ENCODE measurements at places on chromosomes 1 and 21.

GRCh38 chr21:34189506-34189905 is 116.1 kb downstream of the MRPS6 start:
- no peak for DNase-seq

DNA sequence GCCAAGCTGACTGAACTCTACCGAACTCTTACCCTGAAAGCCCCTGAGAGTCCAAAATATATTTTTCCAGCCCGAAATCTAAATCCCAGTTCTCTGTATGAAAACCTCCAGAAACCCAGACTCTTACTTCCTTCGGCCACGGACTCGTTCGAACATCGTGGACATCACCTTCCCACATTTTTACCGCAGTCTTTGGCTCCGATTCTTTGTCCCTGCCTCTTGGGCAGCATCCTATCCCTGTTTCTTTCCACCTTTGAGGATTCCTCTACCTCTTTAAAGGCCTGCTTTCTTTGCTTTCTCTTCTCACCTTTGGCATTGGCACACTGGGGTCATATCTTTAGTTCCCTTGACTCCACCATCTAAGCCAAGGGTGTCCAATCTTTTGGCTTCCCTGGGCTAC is 932 bp upstream of the USP24 start:
- DNase-seq, result peak; percentile 34

GRCh38 chr21:14886001-14886400 is 178.8 kb downstream of the NRIP1 start:
- no peak for DNase-seq

- DNase-seq, result no peak
Observed at GRCh38 chr1:218112862-218113261, 172.2 kb upstream of the RRP15 start.

DNA sequence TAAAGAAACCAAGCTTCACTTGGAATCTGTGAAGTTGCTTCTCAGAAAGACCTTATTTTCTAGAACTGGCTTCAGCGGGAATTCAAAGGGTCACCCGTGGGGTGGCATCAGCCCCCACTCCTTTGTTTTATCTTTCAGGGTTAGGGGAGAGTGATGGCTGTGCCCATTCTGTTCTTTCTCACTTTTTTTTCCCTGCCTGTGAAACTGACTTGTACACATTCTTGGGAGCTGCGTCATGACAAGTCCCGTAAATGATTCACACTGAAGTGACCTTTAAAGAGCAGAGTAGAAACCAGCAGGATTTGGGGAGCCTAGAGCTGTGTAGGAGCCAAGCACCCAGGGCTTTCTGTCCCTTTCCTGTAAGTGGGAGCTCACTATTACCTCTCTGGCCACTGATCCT is 43.8 kb downstream of the SLC44A3 start:
- no peak for DNase-seq

DNA sequence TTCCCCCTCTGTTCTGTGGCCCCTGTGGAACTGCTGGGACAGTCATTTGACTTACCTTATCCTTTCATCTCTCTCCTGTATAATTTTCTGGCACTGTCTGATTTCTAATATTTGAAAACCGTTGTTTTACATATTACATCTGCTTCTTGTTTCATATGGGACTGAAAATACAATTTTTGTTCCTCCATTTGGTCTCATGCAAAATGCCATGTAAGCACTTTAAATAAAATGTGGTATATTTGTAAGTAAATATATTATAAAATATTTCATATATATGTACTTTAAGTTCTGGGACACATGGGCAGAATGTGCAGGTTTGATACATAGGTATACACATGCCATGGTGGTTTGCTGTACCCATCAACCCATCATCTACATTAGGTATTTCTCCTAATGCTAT is 93.9 kb upstream of the PLPPR5 start:
- DNase-seq, result no peak

DNA sequence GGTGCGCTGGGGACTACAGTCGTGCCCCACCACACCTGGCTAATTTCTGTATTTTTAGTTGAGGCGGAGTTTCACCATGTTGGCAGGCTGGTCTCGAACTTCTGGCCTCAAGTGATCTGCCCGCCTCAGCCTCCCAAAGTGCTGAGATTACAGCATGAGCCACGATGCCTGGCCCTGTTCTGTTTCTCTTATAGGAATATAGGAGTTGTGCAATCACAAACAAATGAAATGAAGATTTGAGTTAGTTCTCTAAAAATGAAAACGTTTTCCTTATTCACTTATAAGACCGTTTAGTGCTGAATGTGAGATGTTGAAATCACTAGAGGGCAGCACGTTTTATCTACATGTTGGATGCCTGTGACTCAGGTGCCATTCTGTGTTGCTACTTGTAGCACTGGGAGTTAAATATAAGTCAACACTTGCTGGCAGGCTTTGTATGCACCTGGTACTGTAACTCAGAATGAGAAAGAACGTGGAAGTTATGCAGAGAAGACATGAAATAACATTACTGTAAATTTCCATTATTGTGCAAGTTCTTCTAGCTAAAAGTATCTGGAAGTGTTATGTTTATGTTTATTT is 45.8 kb downstream of the MIGA1 start:
- peak; percentile 63 for DNase-seq

- DNase-seq, result no peak
Observed at GRCh38 chr1:201625226-201625761, 86.4 kb downstream of the NAV1 start.

DNA sequence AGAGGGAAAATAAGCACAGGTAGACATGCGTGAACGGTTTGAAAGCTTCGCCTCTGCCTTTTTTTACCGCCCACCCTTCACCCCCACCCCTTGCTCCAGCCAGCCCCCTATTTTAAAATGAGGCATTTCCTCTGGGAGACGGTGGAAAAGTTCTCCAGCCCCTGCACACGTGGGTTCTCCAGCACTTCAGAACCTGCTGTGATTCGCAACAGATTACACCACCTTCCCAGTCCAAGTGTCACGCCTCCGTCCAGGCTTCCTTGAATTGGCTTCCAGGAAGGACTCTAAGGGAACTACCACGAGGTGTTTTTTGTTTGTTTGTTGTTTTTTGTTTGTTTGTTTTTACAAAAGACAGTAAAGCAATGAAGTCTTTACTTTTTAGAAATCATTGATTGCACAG is 2.6 kb downstream of the LRRC7 start:
- no peak for DNase-seq

- no peak for DNase-seq
Observed at GRCh38 chr1:115348636-115349035, 10.6 kb upstream of the NGF start.

- DNase-seq, result no peak
Observed at GRCh38 chr21:31279986-31280385, 64.1 kb downstream of the TIAM1 start.

DNA sequence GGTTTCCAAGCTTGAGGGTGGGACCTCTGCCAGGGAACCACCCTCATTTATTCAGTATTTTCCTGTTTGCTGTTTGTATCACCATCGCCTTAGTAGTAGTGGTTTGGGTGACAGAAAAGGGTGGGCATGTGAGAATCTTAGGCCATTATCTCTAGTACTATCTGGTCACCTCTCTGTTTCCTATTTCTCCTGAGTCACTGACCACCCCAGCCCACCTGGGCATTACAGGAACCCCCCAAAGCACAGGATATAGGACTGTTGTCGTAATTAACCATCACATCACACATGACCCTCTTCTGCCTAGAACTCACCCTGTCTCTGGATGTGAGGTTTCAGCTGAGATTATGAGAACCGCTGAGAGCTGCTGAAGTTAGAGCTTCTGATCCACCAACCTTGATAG is 60.4 kb downstream of the IL23R start:
- DNase-seq, result no peak

DNA sequence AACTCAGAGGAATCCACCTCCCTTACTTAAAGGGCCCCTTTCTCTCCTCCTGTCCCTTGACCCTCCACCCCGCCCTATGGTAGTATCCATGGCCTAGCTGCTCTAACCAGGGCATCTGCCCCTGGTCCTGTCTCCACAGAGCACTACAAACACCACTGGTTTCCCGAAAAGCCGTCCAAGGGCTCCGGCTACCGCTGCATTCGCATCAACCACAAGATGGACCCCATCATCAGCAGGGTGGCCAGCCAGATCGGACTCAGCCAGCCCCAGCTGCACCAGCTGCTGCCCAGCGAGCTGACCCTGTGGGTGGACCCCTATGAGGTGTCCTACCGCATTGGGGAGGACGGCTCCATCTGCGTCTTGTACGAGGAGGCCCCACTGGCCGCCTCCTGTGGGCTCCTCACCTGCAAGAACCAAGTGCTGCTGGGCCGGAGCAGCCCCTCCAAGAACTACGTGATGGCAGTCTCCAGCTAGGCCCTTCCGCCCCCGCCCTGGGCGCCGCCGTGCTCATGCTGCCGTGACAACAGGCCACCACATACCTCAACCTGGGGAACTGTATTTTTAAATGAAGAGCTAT is 1.7 kb downstream of the BTG2 start:
- DNase-seq, result no peak

DNA sequence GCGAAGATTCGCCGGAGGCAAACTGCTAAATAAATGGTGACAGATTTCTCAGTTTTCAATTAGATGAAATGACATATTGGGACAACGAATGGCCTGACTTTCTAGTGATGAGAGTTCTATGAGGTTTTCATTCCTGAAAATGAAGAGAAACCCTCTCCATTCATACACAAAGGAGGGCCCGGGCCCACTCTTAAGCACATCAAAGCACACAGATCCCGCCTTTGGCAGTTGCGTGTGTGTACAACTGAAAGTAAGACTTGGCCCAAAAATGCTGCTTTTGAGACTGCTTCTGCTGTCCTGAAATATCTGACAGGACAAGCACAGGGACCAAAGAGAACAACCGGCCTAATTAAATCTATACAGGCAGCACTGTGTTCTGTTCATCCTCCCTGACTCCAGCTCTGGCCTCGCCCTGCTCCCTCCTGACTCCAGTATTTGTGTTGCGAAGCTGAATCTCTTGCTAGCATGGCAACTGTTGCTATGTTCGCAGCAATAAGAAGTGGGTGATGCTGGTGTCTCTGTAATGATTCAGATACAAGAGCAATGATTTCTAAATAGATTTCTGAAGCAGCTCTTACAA is 7.4 kb downstream of the LRRC53 start:
- DNase-seq, result no peak

DNA sequence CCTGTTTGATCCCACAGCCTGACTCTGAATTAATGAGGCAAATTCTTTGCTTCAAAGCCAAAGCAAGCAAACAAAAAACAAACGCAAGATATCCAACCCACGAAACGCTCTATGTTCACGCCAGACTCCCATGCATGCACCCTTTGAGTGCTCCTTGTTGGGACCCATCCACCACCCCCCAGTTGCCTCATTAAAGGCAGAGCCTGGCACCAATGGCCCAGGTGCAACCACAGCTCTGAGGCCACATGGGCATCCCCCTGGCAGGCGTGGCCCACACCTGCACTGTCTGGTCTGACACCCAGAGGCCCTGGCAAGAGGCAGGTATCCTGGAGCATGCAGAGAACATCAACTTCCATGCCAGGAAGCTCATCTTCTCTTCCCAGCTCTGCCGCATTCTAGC is 1.1 kb upstream of the PADI4 start:
- DNase-seq, result no peak

DNA sequence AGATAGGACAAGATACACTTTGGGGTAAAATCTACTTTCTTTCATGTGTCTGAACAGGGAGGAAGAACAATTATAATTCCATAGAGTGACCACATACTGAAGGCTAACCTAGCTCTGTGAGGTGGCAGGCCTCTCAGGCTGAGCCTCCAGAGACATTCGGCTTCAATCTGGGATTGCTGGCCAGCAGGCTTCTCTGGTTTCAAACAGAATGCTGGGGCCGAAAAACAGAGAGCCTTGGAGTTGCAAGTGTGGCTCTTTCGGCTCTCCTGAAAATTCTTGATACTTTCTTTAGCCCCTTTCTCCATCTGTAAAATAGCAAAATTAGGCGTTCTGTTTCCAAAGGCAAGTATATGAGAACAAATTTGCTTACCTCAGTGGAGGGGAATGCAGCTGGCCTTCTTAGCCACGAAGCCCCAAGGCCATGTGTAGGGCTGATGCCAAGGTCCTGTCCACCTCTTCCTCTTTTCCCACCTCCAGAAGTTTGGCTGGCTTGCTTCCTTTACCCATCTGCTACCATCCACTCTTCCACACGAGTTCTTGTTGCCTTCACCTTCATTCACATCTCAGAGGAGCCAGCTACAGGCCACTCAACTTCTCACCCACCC is 30.0 kb upstream of the UBE2U start:
- no peak for DNase-seq

DNA sequence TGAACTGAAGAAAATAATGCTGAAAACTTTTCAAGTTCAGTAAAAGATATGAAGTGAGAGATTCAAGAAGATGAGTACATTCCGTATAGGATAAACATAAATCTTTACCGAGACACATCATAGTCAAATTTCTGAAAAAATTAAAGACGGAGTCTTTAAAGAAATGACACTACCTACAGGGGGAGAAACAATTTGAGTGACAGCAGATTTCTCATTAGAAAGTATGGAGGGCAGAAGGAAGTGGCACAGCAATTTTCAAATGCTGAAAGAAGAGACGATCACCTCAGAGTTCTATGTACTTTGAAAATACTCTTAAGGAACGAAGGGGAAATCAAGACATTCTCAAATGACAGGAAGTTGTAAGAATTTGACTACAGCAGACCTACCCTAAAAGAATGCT is 271.2 kb downstream of the ZP4 start:
- DNase-seq, result no peak

DNA sequence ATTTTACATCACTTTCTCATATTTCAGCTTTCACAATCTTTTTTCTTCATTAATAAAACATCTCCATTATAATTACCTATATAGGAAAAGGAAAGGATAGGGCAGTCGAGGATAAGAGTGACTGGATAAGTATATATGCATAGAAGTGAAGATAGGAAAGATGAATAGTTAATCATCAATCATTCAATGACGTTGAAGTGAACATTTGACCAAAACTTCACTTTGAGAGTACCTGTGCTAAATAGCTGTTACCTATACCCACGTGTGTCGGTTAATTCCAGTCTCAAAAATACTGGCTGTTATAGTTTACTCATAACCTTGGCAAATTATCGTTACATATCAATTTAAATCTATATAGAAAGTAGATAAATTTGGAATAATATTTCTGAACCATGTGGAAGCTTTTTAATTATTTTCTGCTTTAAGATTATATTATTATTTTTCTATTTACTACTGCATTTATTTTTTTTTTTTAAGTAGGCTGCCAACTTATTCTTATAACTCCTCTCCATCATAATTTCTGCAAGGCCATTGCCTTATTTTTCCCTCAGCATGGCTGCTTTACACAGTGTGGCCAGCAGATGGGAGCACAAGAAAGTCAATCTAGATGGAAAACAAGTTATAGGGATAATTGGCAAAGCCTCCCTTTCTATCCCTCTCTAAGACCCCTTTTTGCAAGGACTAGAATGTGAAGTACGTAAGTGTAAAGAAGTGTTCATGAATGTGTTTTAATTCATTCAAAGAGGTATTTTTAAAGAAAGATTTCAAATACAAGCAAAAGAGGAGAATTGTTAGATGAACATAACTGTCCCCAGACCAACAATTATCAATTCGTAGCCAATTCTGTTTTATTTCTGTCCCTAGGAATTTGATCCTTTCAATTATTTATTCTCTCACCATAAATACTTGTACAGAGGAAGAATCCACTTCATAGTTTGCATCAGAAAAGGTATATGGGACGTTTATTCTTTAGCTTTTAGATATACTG is 290.4 kb downstream of the KCNT2 start:
- DNase-seq, result peak; percentile 44

GRCh38 chr1:85318217-85318616 is 41.8 kb upstream of the BCL10 start:
- no peak for DNase-seq

GRCh38 chr1:1298861-1299685 is 8.7 kb downstream of the ACAP3 start:
- DNase-seq, result no peak

- no peak for DNase-seq
Observed at GRCh38 chr1:59391212-59392179, 94.6 kb downstream of the FGGY start.

- DNase-seq, result no peak
Observed at GRCh38 chr1:63330331-63330916, 8.1 kb downstream of the FOXD3 start.

Measured in hematopoietic multipotent progenitor cell treated with erythropoietin and hydrocortisone succinate and interleukin-3 and kit ligand, for 8 days (in vitro differentiated cells).